GM13976 (cell line): ENCODE measurements at places on chromosomes 1 and 21.
A peak's percentile ranks its signal among the peaks of the same experiment; 100 is the strongest.

DNA sequence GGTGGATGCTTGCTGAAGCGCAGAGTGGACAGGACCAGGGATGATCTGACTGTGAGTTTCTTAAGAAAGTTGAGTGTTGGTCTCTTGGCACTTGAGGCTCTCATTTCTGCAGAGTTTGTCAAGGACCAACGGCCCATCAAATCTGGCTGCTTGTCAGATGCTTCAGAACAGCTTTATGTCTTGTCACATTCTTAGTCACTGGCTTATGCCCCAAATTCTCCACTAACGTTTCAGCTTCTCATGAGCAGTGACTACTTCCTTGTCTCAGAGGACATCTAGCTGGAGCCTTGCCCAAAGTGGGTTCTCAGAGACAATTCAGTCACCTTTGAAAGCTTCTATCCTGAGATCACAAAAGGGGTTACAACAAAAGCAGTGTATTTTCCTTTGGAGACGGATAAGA, 92.3 kb downstream of the ST6GALNAC5 start:
- DNase-seq, result no peak

DNA sequence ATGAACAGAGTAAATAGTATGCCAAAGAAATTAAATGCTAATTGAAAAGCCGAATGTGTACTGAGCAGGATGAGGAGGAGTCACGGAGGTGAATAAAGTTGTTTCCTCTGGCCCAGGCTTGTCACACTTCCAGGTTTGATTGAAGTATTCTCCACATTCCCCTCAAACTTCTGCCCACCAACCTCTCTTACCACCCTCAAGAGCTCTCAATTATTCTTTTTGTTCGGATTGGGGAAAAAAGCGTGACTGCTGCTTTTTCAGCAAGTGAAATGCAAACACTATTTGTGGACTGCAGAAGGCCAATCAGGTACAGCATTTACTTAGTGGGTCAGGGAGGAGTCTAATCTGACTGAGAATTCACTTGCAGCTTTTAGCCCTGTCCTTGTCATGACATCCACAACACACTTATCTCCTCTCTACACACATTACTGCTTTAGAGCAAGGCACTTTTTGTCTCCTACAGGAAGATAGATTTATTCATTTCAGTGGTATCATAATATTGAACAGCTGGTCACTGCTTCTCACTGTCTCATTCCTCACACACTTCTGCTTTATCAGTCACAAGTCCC, 375.6 kb upstream of the PRMT6 start:
- no peak for DNase-seq

- DNase-seq, result peak; percentile 83
Measured at GRCh38 chr1:205918955-205919746, 24.1 kb downstream of the SLC26A9 start.

- DNase-seq, result no peak
Measured at GRCh38 chr1:116376729-116377086, 3.7 kb downstream of the ATP1A1 start.

- DNase-seq, result peak; percentile 31
Measured at GRCh38 chr21:43873673-43874072, 8.7 kb downstream of the AGPAT3 start.

- DNase-seq, result no peak
Measured at GRCh38 chr1:187817782-187818181, 989.0 kb downstream of the PLA2G4A start.

DNA sequence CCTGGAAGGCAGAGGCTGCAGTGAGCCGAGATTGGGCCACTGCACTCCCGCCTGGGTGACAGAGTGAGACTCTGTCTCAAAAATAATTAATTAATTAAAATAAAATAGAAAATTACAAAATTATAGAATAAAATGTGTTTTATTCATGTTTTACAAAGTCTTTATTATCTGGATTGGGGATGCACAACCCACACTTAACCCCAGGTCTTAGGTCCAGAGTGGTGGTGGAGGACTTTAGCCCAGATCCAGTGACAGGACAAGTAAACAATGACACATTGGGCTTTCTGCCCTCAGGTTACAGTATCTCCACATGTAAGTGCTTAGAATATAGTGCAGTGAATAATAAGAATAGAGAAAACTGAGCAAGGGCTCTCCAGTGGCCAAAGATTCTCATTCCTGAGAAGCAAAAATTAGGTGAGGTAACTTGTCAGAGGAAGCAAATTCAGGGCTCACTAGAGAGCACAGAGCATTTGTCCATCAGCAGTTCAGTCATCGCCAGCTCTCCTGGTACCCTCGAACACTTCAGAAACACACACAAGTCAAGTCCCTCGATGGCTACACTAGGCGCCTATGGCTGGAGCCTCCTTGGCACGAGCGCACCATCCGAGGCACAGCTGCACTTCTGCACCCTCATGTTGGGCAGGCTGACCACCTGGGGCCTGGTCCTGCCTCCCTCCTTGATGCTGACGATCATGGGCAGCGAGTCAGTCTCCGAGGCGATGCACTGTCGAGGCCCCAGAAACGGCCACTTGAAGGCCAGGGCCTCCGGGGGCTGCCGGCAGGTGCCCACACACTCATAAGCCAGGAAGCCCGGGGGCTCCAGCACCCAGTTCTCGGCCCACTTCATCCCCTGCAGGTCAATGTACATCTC, 2.6 kb downstream of the LEFTY1 start:
- DNase-seq, result no peak

- no peak for DNase-seq
Measured at GRCh38 chr1:116987256-116987555, 14.4 kb upstream of the CD101 start.

- no peak for DNase-seq
Measured at GRCh38 chr1:21574466-21575151, 65.4 kb downstream of the ALPL start.

DNA sequence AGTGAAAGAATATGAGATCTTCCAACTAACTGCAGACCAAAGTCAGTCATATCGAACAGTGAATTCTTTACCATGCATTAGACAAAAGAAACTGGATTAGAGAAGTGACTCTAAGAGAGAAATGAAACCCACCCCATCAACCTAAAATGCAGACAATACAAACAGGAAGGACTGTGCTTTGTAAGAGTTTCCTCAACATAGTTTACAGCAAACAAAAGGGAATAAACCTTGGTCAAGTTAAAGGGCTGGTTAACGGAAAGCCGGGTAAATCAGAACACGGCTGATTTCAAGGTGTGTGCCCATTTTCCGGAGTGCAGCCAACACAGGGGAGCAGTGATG, 39.2 kb downstream of the SIPA1L2 start:
- no peak for DNase-seq

GRCh38 chr1:205045146-205045545, 2.1 kb downstream of the CNTN2 start:
- no peak for DNase-seq

- DNase-seq, result no peak
Measured at GRCh38 chr21:41207401-41208375, 39.7 kb downstream of the BACE2 start.

GRCh38 chr1:33055210-33056008, 18.7 kb upstream of the AK2 start:
- peak; percentile 74 for DNase-seq

DNA sequence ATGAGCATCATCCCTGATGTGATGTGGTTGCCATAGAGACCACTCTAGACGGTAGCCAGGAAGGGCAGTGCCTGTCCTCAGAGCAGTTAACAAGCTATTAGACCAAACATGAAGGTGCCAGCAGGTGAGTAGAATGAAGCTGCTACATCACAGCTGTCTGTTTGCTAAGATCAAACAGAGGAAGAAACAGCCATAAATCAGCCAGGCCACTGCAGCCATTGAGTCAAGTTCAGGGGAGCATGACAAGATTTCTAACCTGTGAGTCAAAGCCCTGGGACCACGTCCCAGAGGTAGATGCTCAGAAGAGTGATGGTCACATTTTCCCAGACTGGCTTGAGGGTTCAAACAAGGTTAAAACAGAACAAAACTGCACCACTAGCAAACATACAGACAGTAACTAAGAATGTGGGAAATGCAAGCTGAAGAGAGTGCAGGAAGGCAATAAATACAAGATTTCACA, 450.6 kb upstream of the DAB1 start:
- DNase-seq, result no peak

- peak; percentile 48 for DNase-seq
Measured at GRCh38 chr1:67274623-67275325, 32.9 kb upstream of the IL12RB2 start.

DNA sequence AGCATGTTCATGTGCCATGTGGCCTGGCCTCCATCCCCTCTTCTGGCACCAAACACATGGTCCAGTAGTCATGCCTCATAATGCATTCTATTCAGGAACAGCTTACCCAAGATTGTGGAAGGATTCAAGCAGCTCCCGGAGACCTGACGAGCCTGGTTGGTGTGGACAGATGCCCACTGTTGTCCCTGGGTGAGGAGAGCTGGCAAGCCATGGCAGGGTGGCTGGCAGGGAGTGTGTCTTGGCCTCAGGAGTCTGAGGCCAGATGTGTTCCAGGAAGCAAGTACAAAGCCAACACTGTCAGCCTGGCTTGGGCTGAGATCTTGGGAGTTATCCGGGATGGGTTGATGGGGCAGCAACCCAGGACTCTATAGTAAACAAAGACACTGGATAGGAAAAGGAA, 7.3 kb upstream of the FABP3 start:
- no peak for DNase-seq

DNA sequence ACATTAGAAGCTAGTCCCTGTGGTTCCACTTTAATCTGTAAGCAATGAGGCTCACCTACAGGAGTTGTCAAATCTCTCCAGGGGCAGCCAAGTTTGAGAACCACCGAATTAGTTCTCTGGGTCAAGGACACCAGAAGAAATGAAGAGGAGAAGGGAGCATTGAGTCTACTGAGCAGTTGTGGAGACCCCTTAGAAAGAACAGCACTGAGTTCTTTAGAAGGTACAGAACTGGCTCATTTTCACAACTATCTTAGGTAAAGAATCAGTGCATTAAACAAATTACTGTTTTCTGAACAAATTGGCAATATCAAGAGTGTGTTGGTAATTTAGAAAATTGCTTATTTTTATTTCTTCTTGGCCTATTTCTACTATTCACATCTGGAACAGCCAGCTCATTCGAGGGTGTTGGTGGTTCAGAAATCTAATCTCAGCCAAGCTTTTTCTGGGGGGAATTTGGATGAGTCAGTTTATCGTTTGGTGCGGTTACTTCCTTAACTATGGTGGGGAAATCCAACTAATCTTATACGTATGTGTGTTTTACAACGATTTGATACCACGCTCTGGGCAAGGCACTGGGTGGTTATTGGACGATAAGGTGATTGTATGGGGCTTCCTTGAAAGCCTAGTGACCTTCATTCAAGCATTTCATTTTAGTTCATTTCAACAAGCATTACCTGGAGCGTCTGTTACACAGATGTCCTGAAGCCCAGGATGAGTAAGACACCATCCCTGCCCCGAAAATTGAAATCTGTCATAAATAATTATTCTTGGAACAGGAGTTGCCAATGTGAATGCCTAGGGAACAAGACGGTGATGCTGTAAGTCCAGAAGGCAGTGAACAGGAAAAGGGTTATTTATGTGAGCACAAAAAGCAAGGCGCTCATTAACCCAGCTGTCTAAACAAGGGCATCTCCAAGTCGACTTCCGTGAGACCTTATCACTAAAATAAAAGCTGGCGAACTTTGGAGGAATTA, 52.0 kb upstream of the TMPRSS2 start:
- DNase-seq, result peak; percentile 55

DNA sequence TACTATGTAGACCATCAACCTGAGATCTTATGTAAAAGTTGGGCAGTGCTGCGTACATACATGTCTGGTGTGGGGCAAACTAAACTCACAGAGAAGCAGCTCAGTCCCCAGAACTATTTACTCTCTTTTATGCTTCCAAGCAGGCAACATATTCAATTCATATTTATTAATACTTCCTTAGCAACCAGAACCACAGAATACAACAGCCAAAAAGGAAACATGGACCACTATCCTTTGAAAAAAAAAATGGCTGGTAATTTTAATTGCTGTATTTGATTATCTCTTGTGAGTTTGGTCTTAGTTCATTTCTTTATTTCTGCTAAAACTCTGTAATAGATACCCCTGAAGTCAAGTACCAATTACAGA, 1.5 kb upstream of the PPP1R15B start:
- DNase-seq, result no peak

- no peak for DNase-seq
Measured at GRCh38 chr1:88698140-88698539, 14.1 kb downstream of the PKN2 start.

GRCh38 chr1:242556276-242556675, 31.8 kb upstream of the PLD5 start:
- no peak for DNase-seq

DNA sequence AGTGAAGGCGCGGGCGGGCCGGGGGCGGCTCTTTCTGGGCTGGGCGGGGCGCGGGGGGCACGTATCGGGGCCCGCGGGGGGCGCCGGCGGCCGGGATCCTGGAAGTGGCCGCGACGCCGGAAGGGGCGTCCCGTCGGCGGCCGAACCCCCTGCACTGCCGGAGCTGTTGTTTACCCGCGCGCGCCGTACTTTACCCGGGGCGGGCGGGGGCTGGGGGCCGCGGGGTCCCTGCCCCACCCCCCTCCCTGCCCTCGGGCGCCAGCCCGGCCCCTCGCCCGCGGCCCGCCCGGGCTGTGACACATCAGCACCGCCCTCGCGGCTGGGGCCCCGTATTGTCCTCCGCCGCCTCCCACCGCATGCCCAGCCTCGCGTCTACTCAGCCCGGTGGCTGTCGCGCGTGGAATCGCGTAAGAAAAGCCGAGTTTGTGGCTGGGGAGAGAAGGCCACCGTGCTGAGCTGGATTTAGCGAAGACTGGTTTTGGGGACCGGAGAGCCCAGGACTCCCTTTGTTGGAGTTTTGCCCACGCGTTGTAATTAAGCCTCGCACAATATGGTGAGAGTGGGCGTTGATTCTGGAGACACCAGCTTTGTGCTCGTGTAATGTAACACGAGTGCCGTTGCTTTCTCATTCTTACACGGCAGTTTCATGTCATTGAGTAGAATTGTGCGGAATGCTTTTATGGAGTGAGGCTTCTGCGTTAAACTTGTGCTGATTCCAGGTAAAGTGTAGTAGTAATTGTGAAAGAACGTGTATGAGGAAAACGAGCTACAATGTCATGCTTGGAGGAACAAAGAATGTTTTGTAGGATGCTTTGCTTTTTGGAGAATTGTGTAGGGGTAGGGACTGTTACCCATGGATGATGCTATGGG, 559 bp downstream of the BACH1 start:
- DNase-seq, result no peak

DNA sequence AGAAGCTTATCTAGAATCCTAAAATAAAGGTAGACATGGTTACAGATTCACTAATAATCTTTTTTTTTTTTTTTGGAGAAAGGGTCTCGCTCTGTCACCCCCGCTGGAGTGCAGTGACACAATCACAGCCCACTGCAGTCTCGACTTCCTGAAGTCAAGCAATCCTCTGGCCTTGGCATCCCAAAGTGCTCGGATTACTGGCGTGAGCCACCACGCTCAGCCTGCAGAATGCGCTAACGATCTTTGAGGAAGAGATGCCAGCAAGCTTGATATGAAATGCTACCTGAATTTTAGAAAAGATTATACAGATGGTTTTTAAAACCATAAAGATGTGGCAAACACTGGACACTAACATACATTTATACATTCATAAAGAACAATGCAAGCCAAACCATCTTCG, 4.1 kb upstream of the GNPAT start:
- no peak for DNase-seq

GRCh38 chr1:187928288-187928687, 1099.5 kb downstream of the PLA2G4A start:
- peak; percentile 36 for DNase-seq
